ENCODE measurements at places on chromosomes 7 and 10. TPM values are rescaled to one million over a fixed set of nuclear protein-coding genes. Genes with fewer than 3 reads are reported as not detected.

The MYL10 gene
- total RNA-seq, result not detected

GRCh38 chr10:115417585-115418265 lies 324.6 kb downstream of the ATRNL1 start:
- DNase-seq, result no peak

The SH3PXD2A gene
- 34.7 TPM for total RNA-seq

DNA sequence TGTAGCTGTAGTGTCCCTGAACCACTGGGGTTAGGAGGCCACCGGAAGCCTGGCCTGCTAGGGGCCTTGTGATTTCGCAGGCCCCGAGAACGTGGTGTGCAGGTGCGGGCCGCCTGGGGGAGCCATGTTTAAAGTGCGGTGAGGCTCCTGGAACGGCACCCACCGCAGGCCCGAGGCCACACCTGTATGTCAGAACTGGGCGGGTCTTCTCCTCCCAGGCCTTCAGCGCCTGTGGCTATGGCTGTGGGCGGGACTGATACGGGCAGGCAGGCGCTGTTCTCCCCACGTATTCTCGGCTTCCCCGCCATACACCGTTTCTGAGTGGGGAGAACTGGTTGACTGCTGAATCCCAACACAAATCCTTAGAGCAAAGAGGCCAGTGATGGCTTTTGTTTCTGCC lies 74.8 kb downstream of the DNAJB6 start:
- DNase-seq, result no peak

DNA sequence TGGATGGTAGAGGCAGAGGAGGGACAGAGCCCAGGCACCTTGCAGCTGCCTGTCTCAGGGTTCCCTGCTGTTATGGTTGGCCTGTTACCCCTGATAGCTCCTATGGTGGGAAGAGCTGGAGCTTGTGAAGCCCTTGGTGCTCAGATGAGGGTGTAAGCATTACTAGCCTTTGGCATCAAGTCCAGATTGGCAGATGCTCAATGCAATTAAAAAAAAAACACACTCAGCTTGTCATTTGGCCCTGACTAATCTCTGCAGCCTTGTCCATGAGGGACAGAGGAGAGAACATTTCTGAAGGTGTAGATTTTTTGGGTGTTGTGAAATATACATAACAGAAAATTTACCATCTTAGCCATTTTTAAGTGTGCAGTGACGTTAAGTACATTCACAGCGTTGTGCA lies 86.3 kb downstream of the PLPP4 start:
- no peak for DNase-seq
